ENCODE measurements at places on chromosomes 1 and 21.

DNA sequence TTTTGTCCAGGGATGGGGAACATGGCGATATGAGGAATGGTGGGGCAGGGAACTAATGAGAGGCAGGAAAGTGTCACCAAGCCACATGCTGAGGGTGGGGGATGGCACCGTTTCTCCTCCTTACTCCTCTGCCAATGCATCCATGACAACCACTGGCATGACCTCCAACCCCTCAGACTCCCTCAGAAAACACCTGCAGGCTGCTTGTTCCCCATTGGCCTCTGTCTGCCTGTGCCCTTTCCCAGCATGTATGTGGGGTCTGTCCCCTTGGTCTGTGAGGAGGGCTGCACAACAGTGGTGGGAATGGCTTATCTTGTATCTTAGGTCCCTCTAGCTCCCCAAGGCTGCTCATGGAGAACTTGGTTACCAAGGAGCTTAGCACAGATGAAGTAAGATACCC, 137.2 kb upstream of the NGF start:
- peak; percentile 64 for DNase-seq

DNA sequence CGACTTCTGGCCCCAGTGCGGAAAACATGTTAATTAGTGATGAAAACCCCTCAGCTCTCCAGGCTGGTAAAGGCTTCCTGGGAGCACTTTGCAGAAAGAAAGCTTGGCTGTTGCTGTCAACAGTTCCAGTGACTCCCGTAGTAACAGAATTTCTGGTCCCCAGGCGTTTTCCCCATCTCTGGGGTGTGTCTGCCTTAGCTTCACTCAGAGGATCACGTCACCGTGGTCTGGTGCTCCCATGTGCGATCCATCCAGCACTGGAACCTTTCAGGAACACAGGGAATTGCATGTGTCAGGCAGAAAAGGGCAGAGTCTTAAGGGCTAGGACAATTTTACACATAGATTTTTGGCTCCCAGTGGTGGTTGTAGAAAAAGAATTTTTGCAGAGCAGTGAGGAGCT, 470.4 kb upstream of the USP24 start:
- peak; percentile 83 for DNase-seq

GRCh38 chr1:210850556-210850955, 283.4 kb downstream of the KCNH1 start:
- no peak for DNase-seq

DNA sequence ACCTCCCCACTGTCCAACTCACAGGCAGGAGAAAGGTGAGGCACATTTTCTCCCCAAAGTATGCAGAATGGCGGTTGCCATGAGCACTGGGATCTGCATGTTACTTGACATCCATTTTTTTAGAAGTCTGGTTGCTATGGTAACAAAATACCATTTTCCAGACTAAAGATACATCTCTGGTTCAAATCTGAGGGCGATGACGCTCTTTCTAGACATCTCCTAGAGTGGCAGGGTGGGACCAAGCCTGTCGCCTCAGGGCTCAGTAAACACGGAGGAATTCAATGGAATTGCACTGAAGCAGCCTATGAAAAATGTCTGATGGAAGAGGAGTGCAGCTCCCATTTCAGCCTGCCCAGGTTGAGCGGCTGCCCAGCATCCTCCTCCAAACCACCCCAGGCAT, 21.5 kb upstream of the FAM43B start:
- no peak for DNase-seq

Data from suprapubic skin (tissue), 4 donors.